ENCODE measurements at places on chromosomes 2 and 18.
A peak's percentile ranks its signal among the peaks of the same experiment; 100 is the strongest.

GRCh38 chr2:212926940-212927339, 224.5 kb downstream of the IKZF2 start:
- no peak for DNase-seq

- DNase-seq = no peak
These were observed 1080.7 kb upstream of the CELF4 start for GRCh38 chr18:38646296-38646695.

DNA sequence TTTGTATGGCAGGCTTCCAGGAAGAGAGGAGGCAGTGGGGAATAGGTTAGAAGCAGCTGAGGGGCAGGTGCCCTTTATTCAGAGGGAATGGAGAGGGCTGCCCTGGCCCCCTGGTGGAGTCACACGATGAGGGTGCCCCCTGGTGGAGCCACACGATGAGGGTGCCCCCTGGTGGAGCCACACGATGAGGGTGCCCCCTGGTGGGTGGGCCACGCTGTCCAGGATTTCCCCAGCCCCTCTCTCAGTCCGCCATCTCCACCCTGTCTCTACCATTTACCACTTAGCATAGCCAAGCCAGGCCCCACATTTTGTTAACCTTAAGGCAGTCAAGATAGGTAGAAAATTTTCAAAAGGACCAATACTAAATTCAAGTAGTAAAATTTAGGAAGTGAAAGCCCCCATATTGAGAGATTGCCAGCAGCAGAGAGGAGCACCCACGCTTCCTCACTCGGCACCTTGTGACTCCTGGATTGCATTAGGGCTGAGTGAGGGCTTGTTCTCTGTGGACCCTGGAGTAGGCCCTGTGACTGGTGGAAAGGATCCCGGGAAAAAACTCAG, 10.4 kb upstream of the FAM228A start:
- peak; percentile 43 for DNase-seq

- DNase-seq = no peak
These were observed 73.4 kb downstream of the ZBTB7C start for GRCh38 chr18:48335829-48336228.
